ENCODE measurements at places on chromosomes 3 and 15. TPM values are rescaled to one million over a fixed set of nuclear protein-coding genes. Genes with fewer than 3 reads are reported as not detected.

The RLBP1 gene
- not detected for total RNA-seq

DNA sequence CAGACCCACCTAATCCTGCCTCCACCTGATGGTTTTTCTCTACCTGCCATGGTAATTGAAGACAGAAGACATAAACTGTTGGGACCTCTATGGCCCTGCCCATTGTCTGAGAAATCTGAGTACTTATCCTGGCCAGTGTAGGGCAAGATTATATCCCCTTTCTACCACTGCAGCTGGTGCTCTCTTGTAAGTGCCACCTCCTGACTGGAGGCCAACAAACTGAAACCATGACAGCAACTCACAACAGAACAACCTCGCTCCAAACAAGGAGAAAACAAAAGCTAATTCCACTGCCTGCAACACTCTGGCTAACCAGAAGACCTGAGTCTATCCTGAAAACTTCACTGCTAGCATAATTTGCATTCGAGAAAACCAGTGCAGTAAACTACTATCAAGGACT, 82.9 kb downstream of the CLDN1 start:
- no peak for DNase-seq

The COL7A1 gene
- total RNA-seq = 9.2 TPM

- no peak for DNase-seq
These were observed 637.9 kb downstream of the PLOD2 start for GRCh38 chr3:145522893-145523651.

The SI gene
- total RNA-seq = not detected

DNA sequence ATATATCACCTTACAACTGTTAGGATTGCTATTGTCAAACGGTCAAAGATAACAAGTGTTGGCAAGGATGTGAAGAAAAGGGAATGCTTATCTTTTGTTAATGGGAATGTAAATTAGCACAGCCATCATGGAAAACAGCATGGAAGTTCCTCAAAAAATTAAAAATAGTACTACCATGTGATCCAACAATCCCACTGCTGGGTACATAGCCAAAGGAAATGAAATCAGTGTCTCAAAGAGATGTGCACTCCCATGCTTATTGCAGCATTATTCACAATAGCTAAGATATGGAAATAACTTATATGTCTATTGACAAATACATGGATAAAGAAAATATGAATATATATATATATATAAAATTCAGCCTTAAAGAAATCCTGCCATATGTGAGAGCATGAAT, 274.6 kb downstream of the EDEM1 start:
- no peak for DNase-seq

The FAM107A gene
- 68.5 TPM for total RNA-seq

DNA sequence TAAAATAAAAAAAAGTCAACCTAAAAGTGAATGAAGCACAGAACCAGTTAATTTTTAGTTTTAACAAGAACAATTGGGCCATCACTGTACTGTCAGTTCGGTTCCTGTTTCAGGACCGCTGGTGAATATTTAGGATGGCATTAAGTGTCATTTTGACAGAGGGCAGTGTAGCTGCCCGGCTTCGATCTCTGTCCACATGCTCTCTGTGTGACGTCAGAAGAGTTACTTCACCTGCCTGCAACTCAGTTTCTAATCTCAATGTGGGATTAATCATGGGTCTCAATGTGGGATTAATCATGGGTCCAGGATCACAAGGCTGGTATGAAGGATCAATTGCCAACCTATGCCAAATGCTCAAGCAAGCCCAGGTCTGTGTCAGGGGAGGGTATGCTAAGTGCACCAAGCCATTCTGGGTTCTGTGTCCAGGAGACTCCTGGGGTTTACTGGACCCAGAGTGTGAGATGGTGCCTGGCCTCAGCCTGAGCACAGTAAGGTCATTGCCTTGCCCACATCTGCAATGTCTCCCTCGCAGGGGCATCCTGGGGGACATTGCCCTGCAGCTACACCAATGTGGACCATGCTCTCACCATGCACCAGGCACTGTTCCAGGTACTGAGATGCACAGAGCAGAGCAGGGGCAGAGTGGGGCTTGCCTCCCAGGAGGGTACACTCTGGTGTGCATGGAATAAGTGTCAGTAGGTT, 8.1 kb downstream of the GABRA5 start:
- DNase-seq = no peak

- peak; percentile 41 for DNase-seq
These were observed 237.6 kb upstream of the BHLHE40 start for GRCh38 chr3:4741404-4742307.

The DENND6A gene
- total RNA-seq = 18.1 TPM

The RGMA gene
- 8.6 TPM for total RNA-seq

- no peak for DNase-seq
These were observed 7.4 kb downstream of the EAF1 start for GRCh38 chr3:15434756-15435155.

DNA sequence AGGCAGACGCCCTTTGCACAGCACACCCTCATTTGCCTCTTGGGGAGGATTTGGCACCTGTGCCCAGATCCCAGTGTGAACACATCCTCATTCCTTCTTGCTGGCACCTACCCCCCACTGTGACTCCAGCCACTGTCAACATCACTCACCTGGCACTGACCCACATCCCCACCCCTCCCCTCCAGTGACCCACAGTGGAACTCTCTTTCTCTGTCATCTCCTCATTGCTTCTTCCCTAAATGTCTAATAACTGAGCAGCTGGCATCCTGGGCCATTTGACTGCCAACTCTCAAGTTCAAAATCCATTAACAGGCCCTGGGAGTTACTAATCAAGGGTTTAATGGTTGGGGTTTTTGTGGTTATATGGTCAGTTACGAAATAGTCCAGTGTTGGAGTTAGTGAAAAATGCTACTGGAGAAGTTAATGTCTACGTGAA, 14.4 kb downstream of the SNAPC5 start:
- DNase-seq = no peak

DNA sequence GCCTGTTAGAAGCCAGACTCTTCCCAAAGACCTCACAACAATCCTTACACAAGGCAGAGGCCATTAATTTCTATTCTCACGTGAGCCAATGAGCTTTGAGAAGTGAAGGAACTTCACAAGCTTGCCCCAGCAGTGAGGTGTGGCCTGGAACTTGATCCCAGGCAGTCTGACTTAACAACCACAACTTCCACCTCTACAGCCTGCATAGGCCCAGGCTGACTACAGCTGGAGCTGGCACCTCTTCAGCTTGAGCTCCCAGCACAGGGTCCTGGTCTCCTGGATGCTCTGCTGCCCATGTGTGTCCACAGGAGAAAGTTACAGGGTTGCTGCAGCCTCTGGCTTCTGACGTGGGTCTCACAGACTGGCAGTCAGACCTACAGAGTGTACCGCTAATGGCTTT, 111.0 kb downstream of the ERC2 start:
- no peak for DNase-seq

DNA sequence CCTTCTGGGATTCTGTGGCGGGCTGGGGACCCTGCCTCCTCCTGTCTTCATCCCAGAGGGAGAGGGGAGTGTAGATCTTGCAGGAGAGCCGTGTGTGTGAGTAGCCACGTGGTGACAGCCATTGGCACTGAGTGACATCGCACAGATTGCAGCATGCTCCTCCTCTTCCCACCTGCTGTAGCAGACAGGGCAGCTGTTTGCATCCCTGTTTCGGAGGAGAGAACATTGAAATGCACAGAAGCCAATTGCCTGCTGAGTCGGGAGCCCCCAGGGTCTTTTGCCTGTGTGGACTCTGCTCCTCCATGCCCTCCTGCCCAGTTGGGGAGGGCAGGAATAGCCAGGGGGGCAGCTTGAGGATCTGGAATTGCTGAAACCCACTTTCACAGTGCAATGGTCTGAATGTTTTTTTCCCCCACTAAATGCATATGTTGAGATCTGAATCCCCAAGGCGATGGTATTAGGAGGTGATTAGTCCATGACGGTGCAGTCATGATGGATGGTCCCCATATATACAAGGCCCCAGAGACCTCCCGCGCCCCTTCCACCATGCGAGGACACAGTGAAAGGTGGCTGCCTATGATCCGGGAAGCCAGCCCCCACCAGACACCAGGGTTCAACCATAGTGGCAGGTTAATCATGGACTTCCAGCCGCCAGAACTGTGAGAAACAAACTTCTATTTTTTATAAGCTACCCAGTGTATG, 66.8 kb downstream of the CHRNA7 start:
- DNase-seq = no peak

DNA sequence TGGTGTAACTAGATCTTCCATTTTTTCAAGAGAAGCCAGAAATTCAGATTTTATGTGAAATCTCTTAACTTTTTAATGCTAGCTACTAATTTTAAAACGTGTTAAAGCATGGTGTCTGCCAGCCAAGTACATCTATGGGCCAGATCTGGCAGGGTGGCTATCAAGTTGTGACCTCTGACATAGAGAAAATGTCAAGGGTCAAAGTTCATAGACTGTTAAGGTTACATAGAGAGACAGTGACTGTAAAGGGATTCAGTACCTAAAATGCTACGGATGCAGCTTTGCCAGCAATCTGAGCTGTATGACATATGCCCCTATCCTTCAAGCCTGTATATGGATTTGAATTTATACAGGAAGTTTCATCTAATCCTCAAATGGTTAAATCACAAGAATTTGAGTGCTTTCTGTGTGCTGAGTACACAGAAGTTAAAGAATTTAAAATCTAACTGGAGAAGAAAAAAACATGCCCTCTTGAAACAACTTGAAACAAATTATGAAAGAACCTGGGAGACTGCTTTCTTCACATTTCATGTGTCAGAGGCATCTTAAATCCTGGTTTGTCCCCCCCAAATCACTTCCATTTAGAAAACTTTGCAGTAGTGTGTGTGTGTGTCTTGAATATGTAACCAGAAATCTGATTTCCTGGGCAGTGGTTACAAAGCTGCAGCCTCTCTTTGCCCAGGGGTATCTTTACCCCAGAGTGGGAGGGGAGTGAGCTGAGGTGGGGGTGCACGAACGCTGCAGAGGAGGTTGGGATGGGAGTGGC, 895 bp upstream of the ARHGAP31 start:
- DNase-seq = no peak

The C3orf49 gene
- not detected for total RNA-seq

The TM4SF18 gene
- 10.5 TPM for total RNA-seq

The IGDCC3 gene
- 0.25 TPM for total RNA-seq

DNA sequence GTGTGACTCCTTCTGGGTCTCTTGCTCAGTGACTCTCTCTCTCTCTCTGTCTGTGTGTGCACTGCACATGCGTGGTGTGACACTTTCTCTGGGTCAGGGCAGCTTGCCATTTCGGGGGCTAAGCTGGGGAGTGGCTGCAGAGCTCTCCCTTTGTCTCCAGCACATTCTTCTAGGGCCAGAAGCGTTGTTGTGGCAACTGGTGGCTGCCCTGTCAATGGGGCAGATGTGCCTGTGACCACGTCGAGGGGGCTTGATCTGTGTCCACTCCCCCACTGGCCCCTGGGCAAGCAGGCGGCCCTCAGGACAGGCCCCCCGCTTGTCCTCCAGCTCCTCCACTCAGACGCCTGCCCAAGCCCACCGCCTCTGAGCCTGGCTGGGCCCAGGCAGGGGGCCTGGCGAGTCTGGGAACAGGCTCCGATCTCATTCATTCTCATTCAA, 67.8 kb downstream of the WNT7A start:
- no peak for DNase-seq

DNA sequence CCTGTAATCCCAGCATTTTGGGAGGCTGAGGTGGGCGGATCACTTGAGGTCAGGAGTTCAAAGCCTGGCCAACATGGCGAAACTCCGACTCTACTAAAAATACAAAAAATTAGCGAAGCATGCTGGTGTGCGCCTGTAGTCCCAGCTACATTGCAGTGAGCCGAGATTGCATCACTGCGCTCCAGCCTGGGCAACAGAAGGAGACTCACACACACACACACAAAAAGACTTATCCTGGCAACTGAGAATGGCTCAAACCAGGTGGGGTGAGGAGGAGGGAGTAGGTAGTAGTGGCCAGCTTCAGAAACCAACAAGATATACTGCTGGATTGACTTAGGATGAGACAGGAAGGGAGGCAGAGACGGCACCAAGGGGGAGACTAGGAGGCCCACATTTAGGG, 53.4 kb upstream of the APEH start:
- no peak for DNase-seq

The DNAJA4 gene
- total RNA-seq = 139 TPM

GRCh38 chr3:24191801-24192403, 246.8 kb downstream of the NR1D2 start:
- DNase-seq = no peak

The SERPINI2 gene
- 0.50 TPM for total RNA-seq

DNA sequence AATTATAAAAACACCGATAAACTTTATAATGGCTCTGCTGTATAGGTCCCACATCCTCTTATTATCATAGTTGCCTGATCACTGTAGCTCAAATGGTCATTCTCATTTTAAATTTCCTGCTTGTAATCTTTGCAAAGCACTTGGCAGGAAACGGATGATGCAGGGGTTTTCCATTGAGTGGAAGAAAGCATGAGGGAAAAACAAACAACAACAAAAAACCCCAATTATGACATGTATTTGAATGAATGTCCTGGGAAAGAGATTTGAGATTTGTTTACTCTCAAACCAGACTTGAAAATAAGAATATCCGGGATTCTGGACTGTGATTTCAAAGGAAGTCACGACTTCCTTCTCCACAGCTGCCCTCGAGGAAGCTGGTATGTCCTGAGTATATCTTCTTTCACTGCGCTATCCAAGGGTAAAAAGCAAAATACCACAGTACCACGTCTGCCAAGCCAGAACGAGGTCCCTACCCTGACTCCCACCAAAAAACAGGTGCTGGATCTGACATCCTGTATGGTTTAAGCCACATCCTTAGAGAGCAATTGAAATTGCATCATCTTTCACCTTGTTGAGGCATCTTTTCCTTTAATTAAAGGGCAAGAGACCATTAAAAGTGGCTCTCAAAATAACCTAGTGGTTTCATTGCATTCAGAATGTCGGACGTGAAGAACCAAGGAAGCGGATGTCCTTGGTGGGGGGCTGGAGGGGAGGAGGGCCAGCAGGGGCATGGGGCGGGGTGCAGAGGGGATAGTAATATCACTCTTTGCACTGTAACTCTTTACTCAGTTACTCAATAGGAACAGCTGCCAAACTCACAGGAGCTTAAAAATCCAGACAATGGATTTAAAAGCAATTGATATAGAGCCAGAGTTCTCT, 13.5 kb upstream of the TIPIN start:
- DNase-seq = no peak

The CLDN11 gene
- 2.8 TPM for total RNA-seq

GRCh38 chr3:114333180-114333922, 39.5 kb downstream of the TIGIT start:
- no peak for DNase-seq

The SLTM gene
- 48.2 TPM for total RNA-seq

GRCh38 chr3:140384028-140384771, 293.7 kb upstream of the TRIM42 start:
- DNase-seq = no peak

The PLS1 gene
- 1.2 TPM for total RNA-seq

- no peak for DNase-seq
These were observed 1146.8 kb downstream of the TUSC7 start for GRCh38 chr3:117856354-117856753.
